Stimulated activated CD4-positive, alpha-beta T cell treated with anti-CD3 and anti-CD28 coated beads, Interleukin-12 subunit alpha, Interleukin-12 subunit beta, amount 100 ng/mL, for 24 hours (primary cell): ENCODE measurements at places on chromosomes 7 and 10.
A peak's percentile ranks its signal among the peaks of the same experiment; 100 is the strongest.

DNA sequence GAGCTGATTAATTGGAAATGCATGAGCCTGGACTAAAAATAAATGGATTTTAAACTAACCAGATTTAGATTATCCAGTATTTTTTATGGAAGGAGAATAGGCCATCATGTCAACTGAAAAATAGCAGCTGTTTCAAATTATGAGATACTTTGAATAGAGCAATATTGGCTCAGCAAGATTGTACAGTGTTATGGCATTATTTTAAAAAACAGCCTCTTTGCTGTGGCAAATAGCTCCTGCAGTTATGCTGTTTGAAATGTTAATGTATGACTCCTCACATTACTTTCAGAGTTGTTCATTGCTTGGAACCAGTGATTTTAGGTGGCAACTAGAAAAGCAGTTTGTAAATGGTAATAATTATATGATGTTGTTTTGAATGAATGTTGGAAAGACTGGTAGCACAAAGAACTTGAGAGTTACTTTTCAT is 244.5 kb downstream of the KIAA1217 start:
- no peak for DNase-seq

DNA sequence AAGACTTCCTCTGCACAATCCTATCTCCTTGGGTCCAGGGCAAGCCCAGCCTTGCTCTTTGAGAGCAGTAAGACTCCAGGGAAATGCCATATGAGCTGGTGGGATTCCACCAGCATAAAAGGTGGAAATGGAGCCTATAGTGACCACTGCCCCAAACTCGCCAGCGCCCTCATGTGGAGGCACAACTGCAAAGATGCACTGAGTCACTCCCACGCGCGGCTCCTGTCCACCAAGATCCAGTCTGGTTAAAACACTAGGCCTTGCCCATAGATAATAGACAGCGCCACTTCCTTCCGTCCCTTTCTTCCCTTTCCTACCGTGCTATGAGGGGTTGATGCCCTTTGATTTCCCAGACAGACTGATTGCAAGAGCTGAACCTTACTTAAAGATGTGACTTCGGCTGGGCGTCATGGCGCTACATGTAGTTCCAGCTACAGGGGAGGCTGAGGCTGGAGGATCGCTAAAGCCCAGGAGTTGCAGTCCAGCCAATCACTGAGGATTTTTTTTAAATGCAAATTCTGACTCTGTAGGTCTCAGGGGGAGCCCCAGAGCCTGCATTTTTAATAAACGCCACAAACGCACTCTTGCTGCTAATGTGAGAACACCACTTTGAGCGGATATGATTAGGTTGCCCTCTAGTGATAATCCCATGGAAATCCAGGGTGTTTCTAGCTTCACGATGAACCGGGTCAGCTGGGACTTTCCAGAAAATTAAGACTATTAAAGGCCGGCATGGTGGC is 136.5 kb downstream of the EPC1 start:
- peak; percentile 4 for DNase-seq

DNA sequence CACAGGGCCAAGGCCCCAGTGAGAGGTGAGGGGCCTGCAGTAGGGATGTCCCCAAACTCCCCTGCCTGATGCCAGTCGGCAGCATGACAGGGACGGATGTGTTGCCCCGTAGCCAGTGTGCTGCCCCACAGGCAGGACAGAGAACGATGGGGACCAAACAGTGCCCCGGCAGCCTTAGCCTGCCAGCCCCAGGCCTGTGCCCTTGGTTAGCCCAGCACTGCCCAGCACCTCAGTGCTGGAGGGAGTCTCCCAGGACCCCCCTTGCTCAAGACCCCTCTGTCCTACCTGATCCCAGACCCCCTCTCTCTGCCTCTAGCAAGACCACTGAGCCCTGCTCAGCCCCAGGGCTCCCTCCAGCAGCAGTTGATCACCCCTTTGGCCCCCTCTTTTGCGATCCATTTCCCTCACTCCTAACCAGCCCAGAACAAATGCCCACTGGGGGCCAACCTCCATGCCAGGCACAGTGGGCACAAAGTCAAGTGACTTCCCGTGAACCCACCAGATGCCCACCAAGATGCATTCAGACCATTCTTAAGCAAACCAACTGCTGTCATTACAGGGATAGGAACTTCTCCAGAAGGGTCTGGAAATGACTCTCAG is 34.0 kb downstream of the OAT start:
- DNase-seq = no peak

DNA sequence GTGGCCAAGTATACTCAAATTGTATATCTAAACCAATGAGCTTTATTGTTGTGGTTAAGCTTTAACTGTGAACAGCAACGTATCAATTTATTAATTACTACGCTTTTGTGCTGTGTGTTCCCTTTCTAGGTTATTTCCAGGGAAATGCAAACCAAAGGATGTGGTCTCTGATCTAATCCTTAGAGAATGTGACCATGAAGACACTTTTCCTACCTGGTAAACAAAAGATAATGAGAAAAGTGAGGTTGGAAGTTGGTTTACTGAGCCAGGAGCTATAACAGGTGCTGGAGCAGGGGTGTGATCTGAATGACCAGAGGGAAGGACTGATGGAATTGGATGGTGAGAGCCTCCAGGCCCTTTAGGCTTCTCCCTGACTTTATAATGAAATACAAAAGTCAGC is 25.4 kb upstream of the CALU start:
- no peak for DNase-seq

DNA sequence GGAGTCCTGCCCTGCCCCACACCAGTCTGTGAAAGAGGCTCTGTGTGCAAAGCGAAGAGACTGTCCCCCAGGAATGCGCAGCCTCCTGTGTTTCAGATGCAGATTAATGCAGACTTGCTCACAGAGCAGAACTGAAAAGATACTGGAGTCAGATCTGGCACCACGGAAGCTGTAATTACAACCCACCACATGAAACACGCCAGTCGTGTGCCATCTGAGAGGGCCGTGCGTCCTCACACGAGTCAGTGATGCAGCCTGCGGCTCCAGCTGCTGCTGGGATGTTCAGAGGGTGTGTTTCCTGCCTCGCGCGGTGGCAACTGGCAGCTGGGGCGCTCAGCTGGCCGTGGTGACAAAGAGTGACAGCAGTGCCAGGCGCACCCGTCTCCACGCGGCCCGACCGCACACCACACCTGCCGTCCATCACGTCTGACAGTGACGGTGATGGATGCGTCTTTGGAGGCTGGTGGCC is 50.0 kb downstream of the NKX6-2 start:
- DNase-seq = no peak

DNA sequence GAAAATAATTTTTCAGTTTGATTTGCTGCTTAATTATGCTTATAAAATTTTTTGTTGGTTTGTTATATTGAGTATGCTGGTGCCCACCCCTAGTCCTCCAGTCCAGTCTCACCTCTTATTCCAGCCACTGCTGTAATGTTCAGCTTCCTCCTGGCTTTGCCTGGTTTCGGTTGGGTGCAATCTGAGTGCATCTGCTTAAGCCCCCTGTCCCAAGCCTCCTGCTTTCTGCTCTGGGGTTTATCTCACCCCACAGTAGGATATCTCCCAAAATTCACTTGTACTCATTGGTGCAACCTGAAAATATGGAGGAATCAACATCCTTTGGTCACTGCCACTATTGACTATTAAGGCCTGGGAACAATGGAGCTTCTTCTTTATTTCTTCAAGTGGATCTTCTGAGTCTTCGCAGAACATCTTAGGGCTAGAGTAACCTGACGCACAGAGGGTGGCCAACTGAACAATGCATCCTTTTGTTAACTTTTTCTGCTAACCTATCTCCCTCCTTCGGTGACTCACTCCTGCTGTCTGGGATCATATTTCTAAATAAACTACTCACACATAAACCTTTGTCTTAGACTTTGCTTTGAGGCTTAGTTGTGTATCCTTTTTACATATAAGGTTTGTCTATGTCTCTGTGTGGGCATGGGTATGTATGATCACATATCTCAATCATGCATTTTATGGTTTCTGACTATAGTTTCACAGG is 19.1 kb upstream of the SOSTDC1 start:
- no peak for DNase-seq

DNA sequence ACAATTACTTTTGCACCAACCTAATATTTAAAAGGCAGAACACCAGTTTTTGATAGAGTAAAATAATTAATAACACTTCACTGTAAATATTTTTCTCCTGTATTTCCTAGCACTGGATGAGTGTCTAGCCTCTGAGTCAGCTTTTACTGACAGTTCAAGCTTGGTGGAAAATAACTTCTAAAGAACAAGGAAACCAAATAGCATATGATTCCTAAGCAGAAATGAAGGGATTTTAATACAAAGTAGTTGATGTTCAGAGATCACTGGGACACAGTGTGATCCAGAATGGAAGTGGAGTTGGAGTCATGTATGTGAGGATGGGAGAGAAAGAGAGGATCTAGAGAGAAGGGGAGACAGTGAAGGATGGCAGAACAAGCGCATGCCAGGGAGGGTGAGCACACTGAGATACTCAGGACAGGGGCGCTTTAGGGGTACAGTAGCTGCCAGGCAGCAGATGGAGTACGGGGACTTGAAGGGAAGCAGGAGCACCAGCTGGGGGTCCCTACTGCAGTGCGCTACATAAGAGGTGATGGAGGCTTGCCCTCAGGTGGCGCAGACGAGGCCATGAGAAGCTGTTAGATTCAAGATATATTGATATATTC is 117.9 kb upstream of the KLF6 start:
- DNase-seq = no peak

- no peak for DNase-seq
Measured at GRCh38 chr7:57308631-57309408, 141.2 kb upstream of the ZNF716 start.

DNA sequence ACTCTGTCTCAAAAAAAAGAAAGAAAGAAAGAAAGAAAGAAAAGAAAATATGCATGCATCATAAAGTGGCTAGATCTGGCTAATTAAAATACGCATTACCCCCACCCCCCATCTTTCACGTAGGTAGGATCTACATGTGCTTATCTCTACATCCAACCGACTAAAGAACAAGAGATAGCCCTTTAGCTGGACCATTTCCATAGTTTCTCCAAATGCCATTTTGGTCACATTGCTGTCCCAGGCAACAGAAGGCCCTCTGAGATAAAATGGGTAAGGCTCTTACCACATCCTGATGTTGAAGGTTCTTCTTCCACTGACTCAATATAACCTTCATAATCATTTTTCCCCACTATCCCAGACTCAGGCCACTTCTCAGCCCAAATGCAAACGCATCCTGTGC is 31.5 kb downstream of the PIK3AP1 start:
- DNase-seq = no peak

DNA sequence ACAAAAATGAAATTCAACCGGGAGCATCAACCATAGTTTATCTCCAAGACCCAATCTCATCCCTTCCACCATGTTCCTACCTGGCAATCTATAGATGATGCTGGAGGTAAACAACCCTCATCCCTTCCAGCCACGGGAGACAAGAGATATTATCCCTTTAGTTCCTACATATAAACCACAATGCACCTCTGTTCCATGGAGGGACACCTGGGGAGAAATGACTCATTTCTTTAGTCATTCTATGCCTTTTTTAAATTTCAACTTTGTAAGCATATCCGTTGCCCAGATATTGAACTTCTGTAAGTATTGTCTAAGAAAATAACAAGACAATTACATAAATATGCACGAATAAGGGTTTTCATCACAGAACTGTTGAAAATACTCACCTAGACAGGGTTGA is 15.5 kb upstream of the SFMBT2 start:
- no peak for DNase-seq

DNA sequence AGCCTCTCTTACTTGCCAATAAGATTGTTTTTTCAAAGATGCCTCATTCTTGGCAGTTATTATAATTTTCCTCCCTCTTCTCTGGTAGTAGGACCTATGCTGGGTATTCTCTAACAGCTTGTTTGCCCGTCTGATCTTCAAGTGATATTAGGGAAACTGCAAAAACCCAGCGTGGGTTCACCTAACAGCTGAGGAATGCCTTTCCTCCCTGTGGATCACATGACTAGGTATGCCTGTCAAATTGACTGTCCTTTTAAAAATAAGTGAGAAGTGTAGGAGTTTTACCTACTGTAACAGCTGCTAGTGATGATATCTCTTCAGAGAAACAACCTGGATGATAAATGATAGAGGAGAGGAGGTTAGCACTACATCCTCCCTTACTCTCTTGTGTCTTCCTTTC is 22.0 kb downstream of the HECTD2 start:
- no peak for DNase-seq

DNA sequence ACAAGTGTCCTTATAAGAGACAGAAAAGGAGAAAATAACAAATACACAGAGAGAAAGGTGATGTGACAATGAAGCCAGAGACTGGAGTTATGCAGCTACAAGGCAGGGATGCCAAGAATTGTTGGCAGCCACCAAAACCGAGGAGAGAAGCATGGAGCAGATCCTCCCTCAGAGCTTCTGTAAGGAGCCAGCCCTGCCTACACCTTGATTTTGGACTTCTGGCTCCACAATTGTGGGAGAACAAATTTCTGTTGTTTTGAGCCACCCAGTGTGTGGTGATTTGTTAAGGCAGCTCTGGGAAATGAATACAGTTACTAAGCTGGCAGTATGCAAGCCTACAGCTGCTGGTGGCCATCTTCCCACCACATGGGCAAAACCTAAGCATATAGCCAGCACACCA is 163.6 kb downstream of the GRM8 start:
- DNase-seq = no peak

DNA sequence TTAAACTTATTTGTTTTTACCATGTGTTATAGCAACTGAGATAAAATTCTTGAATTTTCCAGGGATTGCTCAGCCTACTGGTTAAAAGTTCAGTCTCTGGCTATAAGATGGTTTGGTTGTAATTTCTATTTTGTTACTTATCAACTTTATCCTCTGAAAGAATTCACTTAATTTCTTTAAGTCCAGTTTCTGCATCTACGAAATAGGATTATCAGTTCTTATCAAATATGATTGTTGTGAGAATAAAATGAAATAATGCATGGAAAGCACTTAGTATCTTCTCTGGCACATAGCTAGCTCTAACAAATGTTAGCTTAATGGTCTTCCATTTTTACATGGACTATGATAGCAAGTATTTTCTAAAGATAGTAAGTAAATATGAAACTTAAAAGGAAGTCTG is 53.3 kb downstream of the SEMA3D start:
- DNase-seq = no peak

DNA sequence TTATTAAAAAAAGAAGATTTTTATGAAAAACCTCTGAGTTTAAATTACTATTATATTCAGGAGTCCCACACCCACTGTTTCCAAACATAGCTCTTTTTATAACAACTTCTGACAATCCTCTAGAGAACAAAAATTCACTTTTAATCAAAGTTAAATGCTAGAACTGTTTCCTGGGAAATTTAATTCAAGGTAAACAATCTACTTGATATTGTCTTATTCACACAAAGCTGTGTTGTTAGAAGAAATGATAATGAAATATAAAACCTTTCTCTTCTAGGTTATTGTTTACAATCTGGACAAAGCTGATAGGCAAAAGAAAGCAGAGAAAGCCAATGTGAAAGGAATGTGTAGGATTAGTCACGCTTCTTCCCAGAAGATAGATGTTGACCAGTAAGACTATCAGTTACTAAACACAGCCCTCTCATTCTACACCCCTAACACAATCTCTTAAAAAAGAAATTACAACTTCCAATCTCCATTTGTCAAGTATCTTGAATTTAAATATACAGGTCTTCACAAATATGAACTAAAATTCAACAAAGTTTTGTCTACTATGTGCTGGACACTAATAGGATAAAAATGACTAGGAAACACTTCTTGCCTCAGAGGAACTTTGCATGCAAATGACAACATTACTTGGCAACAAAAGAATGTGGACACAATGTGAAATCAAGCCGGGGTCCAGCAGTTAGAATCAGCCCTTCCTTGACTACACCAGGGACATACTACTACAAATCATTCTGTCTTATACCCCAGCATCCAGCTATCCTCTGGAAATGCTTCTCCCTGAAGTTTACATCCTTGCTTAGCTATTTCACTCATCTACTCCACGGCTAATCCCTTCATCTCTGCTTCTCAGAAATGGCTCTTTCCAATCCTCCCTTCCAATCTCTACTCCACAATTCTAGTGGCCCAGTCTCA is 123.7 kb downstream of the IMMP2L start:
- no peak for DNase-seq
